Uterus (tissue), 4 donors: ENCODE measurements at places on chromosomes 7 and 10. TPM values are rescaled to one million over a fixed set of nuclear protein-coding genes. Genes with fewer than 3 reads are reported as not detected.

DNA sequence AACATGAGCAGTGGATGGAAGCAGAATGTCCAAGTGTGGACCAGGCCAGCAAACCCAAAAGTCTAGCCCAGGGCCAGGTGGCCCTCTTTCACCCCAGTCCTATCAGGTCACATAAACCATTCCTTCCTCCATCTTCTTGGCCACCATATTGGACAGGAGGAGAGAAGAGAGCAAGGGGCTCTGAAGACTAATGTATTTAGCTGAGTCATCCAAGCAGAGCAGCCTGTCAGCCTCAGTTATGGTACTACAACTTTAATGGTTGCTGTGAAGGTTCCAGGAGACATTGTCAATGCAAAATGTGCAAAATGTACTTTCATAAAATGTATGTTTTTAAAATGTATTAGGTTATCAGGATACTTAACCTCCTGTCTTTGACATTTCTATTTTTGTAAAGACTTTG lies 159.5 kb downstream of the GPAM start:
- DNase-seq = no peak

- DNase-seq = no peak
Measured at GRCh38 chr10:79176949-79177602, 108.3 kb downstream of the ZMIZ1 start.

DNA sequence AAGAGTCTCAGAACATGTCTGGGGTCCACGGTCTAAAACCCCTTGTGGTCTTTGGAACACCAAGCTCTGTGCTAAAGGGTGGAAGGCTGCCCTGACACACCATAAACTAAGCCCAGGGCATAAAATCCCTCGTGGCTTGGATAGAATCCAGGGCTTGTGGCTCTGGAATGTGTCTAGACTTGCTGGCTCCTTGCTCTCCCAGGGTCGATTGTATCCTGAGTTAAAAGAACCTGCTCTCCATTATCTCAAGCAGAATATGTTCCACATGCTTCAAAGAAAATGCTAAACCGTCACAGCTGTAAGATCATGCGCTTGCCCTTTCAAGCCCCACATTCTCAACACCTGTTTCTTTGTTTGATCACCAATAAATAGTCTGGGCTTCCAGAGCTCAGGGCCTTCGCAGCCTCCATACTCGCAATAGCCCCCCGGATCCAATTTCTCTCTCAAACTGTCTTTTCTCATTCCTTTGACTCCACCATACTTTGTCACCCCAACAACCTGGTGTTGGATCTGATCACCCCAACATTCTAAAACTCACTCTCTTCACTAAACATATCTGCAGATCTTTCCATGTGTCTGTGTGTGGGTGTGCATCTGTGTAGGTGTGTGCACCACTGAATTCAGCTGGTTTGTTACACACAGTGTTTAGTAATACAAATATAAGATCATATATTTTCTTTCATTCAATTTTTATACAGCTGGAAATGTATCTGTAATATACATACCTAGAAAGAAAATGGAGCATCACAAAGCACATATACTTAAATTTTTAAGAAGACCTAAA lies 238.5 kb downstream of the ZMYND11 start:
- peak; percentile 36 for DNase-seq

DNA sequence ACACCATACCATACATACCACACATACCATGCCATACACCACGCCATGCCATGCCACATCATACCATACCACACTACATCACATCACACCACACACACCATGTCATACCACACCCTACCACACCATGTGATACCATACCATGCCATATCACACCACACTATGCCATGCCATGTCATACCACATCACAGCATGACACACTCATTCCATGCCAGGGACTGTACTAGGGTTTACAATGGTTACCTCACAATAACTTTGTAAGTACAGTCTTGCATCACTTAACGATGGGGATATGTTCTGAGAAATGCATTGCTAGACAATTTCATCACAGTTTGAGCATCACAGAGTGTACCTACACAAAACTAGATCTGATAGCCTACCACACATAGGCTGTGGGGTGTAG lies 14.5 kb downstream of the PYROXD2 start:
- DNase-seq = no peak

GALNT17 gene
- total RNA-seq = 33.8 TPM
